Activated T-cell treated with anti-CD3 and anti-CD28 coated beads, Interleukin-2, amount 50 U/mL, for 72 hours (primary cell): ENCODE measurements at places on chromosomes 13 and 19. TPM values are rescaled to one million over a fixed set of nuclear protein-coding genes. Genes with fewer than 3 reads are reported as not detected.
A peak's percentile ranks its signal among the peaks of the same experiment; 100 is the strongest.

CHST8 gene
- not detected for total RNA-seq

TMEM38A gene
- 2.6 TPM for total RNA-seq

UBE2L5 gene
- not detected for total RNA-seq

GRCh38 chr19:45781214-45782161, 802 bp downstream of the DMPK start:
- H3K4me3 ChIP-seq: no peak overlapping the region
- no peak for DNase-seq
- peaks cover 17% of the 10 kb centered on the region for H3K4me1 ChIP-seq
- no peak overlapping the region for H3K27ac ChIP-seq
- peaks cover 7% of the 10 kb centered on the region for H3K36me3 ChIP-seq
- H3K27me3 ChIP-seq: peaks cover 24% of the 10 kb centered on the region

DNA sequence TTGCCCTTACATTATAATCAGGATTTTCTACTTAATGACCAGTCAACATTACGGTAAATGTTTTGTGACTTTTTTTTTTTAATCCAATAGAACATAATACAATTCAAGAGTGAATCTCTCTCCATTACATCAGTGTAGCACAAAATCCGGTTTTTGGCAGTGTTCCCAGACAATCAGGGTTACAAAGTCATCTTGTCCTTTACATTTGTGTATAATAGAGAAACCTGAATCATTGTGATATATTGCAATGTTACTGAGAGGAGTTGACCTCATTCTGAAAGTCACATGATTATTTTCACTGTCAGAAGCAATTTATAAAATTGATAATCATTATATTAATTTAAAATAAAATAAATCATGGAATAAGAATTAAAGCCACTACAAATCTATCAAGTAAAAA, 1346.0 kb upstream of the SPRY2 start:
- H3K4me1 ChIP-seq: no peaks in the 10 kb centered on the region
- no peaks in the 10 kb centered on the region for H3K27me3 ChIP-seq
- H3K27ac ChIP-seq: no peak overlapping the region

DNA sequence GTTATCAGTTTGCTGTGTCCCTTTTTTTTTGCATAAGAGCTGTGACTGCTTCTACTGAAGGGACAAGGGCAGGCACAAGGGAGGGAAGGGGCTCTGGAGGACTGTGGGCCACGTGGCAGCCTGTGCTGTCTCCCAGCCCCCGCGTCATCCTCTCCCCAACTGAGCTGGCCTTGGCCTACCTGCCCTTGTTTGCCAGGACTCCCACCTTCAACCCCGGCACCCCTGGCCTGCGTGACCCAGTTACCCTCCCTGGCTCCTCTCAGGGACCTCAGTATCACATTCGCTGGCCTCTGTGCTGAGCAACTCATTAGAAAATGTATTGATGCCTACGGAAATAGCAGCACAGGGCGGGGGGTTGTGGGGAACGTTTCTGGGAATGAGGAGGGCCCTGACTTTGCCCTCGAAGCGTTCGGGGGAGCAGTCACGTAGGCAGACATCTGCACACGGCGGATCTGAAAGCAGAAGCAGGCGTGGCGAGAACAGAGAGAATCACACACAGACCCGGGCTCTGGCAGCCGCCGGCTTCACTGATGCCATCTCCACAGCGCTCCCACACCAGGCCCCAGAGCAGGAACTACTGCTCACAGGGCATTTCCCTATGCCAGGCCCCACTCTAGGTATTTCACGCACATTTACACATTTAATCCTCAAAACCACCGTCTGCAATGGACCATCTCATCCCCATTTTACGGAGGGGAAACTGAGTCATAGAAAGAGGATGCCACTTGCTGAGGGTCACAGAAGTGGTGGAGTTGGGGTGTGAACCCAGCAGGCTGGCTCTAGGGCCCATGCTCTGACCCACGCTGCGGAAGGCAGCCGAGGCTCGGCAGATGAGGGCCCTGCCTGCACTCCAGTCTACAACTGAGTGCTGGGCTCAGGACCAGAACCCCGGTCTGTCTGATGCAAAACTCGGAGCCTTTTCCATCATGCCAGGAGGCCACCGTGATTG, 5.7 kb upstream of the ATF5 start:
- no peaks in the 10 kb centered on the region for H3K27me3 ChIP-seq
- H3K36me3 ChIP-seq: peaks cover 48% of the 10 kb centered on the region
- peaks cover 82% of the 10 kb centered on the region for H3K4me1 ChIP-seq
- H3K27ac ChIP-seq: peak overlapping the region; percentile 87
- DNase-seq: no peak

DNA sequence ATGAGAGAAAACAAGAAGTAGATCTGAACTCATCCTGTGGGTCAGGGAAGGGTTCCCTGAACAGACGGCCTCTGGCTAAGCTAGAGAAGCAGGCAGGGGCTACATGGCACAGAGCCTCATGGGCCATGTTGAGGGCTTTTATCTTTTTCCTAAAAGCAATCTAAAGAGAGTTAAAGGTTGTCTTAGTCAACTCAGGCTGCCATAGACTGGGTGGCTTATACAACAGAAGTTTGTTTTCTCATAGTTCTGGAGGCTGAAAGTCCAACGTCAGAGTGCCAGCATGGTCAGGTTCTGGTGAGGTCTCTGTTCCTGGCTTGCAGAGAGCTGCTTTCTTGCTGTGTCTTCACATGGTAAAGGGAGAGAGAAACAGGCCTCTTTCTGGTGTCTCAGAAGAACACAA, 2.9 kb upstream of the MBNL2 start:
- H3K27me3 ChIP-seq: no peaks in the 10 kb centered on the region
- peaks cover 3% of the 10 kb centered on the region for H3K36me3 ChIP-seq
- no peak overlapping the region for H3K4me3 ChIP-seq
- no peak overlapping the region for H3K27ac ChIP-seq
- H3K4me1 ChIP-seq: peaks cover 13% of the 10 kb centered on the region

- no peak for DNase-seq
- no peak overlapping the region for H3K27ac ChIP-seq
- H3K27me3 ChIP-seq: peaks cover 34% of the 10 kb centered on the region
- no peak overlapping the region for H3K4me3 ChIP-seq
- H3K36me3 ChIP-seq: no peaks in the 10 kb centered on the region
Measured at GRCh38 chr13:23488442-23488841, 54.9 kb upstream of the SACS start.

GRCh38 chr13:21225841-21226581, 49.6 kb downstream of the MRPL57 start:
- peaks cover 22% of the 10 kb centered on the region for H3K27me3 ChIP-seq
- no peak overlapping the region for H3K4me3 ChIP-seq
- H3K27ac ChIP-seq: no peak overlapping the region

- no peak for DNase-seq
- H3K27me3 ChIP-seq: no peaks in the 10 kb centered on the region
- no peaks in the 10 kb centered on the region for H3K4me1 ChIP-seq
- H3K27ac ChIP-seq: no peak overlapping the region
- H3K36me3 ChIP-seq: no peaks in the 10 kb centered on the region
Measured at GRCh38 chr13:90270226-90270625, 1077.3 kb upstream of the MIR17HG start.

GRCh38 chr19:58582985-58583384, 9.8 kb upstream of the MZF1 start:
- no peaks in the 10 kb centered on the region for H3K27me3 ChIP-seq
- no peak overlapping the region for H3K4me3 ChIP-seq
- H3K27ac ChIP-seq: no peak overlapping the region
- peaks cover 11% of the 10 kb centered on the region for H3K36me3 ChIP-seq

DNA sequence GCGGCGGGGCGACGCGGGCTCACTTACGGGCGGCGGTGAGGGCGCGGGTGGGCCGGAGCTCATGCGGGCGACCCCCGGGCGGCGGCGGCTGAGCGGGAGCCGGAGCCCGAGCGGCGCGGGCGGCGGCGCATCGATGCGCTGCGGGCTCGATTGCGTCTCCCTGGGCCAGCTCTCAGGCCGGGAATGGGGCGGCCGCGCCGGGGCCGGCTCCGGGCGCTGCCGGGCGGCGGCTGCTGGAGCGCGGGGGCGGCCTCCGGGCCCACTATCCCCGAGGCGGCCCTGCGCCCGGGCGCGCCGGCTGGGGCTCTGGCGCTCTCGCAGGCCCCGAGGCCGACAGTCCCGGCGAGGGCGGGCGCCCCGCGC, 1.4 kb upstream of the TSHZ3 start:
- peaks cover 71% of the 10 kb centered on the region for H3K27me3 ChIP-seq
- H3K36me3 ChIP-seq: peaks cover 2% of the 10 kb centered on the region
- H3K4me1 ChIP-seq: peaks cover 47% of the 10 kb centered on the region
- no peak overlapping the region for H3K27ac ChIP-seq

ARHGAP33 gene
- 86.0 TPM for total RNA-seq

PPAN gene
- 117 TPM for total RNA-seq
